ENCODE measurements at places on chromosomes 11 and 22.

- DNase-seq = no peak
Observed at GRCh38 chr11:36605221-36606216, 7.5 kb upstream of the RAG2 start.

GRCh38 chr11:104254347-104254746, 90.4 kb upstream of the PDGFD start:
- DNase-seq = no peak

- DNase-seq = no peak
Observed at GRCh38 chr11:73388265-73389133, 12.3 kb downstream of the RELT start.

GRCh38 chr11:313304-313786, 495 bp upstream of the IFITM1 start:
- DNase-seq = no peak

DNA sequence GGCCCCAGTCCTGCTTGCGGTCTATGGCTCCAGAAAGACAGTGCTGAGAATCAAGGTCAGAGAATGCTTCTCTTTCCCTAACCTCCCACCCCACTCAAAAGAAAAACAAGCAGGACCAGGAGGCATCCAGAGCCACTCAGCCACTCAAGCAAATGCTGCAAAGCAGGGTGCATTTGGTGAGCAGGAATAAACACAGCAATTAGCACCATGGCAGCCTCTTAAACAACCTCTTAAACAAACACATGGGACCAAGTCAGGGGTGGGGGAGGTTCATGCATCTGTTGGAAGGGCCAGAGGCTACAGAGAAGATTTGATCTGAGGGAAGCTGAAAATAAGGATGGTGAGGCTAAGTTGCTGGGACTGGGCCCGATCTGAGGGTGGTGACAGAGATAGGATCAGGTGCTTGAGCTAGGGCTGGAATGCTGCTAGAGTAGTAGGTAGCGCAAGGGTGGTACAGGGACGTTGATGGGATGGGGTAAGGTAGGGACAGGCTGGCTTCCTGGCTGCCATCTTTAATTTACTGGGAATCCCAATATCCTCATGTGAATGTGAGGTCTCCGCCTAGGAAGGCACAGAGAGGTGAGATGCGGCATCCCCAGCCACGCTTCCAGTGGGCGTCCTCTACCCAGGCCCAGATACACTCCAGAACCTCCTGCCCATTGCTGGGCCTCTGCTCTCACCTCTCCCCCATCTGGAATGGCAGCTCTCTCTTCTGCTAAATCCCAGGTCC, 26.6 kb upstream of the LMO1 start:
- no peak for DNase-seq

DNA sequence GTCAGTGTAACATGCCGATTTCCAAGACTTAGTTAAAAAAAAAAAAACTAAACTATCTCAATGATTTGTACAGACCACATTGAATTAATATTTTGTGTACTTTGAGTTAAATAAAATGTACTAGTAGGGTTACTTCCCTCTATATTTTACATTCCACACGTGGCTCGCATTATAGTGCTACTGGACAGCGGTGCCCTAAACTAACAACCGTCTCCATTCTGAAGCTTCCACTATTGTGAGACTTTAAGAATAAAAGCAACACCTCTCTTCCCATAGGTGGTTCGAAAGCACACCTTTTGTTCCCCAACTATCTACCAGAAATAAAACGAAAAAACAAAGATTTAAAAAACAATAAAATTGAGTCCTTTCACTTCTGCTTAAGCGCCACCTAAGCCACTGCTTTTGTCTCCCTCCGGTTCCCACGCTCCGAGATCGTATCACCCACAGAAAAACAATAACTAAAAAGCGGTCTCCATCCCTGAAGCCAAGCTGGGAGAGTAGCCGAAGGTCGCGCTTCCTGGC, 380 bp upstream of the TTC17 start:
- DNase-seq = no peak

DNA sequence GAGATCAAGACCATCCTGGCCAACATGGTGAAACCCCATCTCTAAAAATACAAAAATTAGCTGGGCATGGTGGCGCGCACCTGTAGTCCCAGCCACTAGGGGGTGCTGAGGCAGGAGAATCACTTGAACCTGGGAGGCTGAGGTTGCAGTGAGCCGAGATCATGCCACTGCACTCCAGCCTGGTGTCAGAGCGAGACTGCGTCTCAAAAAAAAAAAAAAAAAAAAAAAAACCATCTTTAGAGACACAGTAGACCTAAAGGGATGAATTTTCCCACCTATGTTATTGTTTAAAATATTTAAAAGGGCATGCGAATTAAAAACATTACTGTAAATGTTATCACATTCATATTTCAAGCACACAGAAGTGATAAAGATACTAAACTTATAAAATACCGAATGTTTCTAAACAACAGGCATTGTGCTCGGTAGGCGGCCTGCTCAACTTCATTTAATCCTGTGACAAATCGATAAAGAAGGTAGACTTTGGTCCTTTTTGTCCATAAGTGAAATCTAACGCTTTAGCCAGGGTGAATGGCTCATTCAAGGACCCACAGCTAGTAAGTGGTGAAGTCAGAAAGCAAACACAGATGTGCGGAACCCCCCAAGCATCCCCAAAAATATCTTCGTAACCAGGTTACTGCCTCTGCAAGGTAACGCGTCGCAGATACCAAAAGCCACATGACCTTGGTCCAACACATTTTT, 16.1 kb downstream of the NCAPD3 start:
- DNase-seq = peak; percentile 26

GRCh38 chr11:46382646-46383403, 1.4 kb downstream of the MDK start:
- DNase-seq = no peak

DNA sequence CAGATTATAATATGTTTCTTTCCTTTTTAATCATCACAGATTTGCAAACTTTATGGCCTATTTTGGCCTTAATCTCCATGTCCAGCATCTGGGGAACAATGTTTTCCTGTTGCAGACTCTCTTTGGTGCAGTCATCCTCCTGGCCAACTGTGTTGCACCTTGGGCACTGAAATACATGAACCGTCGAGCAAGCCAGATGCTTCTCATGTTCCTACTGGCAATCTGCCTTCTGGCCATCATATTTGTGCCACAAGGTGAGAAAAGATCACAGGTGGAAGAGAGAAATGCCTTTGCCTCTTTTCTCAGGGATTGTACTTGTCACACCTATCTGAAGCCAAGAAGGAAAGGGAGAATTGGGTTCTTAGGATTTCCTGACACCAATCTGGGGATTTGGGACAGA, 36.9 kb downstream of the SLC22A9 start:
- no peak for DNase-seq

DNA sequence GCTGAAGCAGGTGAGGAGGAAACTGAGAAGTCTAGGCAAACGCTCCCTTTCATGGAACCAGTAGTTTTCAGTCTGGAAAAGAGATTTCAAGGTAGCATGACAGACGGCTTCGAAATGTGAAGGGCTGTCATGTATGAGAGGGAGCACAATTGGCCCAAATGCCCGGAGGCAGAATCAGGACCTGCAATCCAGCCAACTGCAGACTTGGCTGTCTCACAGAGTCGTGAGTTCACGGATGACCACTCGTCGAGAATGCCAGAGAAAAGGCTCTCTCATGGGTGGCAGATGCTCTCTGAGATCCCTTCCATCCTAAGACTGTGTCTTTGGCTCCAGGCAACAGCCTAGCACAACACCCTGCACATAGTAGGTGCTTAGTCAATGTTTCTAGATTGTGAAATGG, 134.8 kb downstream of the DSCAML1 start:
- DNase-seq = no peak

GRCh38 chr11:39236916-39237315, 2222.5 kb downstream of the LRRC4C start:
- no peak for DNase-seq

GRCh38 chr11:64850979-64851567, 6.6 kb upstream of the CDC42BPG start:
- no peak for DNase-seq

DNA sequence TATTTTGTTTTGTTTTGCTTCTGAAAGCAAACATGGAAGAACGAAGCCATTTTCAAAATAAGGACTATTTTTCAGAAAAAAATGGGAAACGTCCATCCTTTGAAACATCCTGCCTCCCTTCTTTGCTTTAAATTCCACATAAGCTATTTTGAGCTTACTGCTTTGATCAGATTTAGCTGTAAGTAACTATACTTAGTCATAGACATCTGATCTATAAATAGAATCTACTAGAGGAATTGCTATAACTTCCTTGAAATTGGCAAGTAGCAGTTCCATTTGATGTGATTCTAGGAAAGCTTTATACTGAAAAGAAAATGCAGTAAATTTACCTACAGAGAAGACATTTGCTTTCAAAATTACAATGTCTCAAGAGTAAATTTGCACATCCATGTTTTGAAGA, 305.8 kb downstream of the TTC28 start:
- DNase-seq = no peak

DNA sequence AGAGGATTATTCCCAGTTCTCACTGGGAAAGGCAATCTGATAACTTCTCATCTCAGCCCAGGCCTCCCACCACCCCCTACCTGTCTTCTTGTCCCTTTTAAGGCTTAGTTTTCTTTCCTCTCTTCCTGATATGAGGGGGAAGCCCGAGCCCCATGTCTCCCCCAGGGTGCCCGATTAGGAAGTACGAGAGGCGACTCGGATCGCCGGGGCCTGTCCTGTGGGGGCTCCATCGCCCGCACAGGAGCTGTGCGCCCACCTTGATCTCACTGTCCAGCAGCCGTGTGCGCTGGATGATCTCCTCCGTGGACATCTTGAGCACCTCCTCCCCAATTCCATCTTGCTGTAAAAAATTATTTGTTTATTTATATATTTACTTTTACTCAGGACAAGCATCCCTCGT, 628 bp downstream of the PSMC3 start:
- no peak for DNase-seq

DNA sequence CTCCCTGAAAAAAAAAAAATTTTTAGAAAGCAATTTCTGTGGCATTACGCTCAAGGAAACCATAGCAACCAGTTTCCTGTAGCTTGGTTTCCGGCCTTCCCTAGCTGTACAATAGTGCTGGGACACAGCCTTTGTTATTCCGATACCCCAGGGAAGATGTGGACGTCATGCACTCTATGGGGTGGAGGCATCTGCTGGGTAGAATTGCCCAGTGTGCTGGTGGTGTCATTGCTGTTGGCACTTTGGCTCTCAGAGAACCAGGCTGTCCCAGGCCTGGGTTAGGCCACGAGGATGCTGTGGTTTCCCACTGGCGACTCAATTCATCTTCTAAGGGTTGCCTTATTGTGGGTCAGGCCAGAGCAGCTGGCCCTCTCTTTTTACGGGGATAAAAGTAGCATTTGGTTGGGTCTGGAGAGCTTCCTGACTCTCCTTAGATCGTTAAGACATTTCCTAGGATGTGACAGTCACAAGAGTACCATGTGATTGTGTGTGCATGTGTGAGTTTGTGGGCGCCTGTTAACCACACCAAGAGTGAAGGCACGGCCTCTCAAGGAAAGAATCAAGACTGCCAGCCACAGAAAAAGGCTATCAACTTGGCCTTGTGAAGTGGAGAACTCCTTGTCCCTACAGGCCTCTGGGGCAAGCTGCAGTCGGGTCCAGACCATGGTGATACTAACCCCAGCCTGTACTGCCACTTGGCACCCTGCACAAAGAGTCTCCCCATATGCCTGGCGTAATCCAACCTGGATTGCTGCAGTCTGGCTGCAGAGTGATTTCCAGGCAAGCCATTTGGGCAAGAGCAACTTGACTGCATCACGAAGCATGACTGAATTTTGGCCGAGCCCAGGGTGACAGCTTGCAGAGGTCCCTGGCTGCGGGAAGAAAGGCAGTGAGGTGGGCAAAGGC, 35.9 kb upstream of the NAV2 start:
- no peak for DNase-seq

DNA sequence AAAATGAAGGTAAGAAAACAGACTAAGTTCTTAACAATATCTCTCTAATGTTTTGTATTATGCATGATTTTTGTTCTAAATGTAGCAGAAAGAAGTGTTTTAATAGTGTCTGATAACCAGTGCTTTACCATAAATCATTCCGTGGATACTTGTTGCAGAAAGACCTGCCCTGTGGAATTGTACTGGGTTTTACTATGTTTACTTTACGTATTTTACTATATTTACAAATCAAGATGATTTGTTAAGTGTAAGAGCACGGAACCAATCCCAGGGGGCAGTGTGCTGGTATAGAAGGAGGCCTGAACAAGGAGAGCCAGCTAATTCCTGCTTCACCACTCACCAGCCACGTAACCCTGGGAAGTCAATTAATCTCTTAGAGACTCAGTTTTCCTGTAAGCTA, 1.4 kb downstream of the HTR3B start:
- no peak for DNase-seq

All from stimulated activated CD4-positive, alpha-beta T cell treated with anti-CD3 and anti-CD28 coated beads, TNF-alpha, amount 100 ng/mL, for 4 hours (primary cell).